ENCODE measurements at places on chromosomes 5 and 9.

GRCh38 chr5:158175934-158176481, 317.1 kb upstream of the CLINT1 start:
- DNase-seq, result no peak

GRCh38 chr9:2602704-2603116, 18.9 kb upstream of the VLDLR start:
- no peak for DNase-seq

GRCh38 chr5:138625134-138625533, 49.9 kb upstream of the HSPA9 start:
- DNase-seq, result no peak

GRCh38 chr5:88092358-88092757, 176.3 kb downstream of the TMEM161B start:
- DNase-seq, result no peak

- DNase-seq, result no peak
Measured at GRCh38 chr5:75384218-75384617, 47.2 kb downstream of the HMGCR start.

- no peak for DNase-seq
Measured at GRCh38 chr5:4563400-4563799, 576.7 kb upstream of the ADAMTS16 start.

DNA sequence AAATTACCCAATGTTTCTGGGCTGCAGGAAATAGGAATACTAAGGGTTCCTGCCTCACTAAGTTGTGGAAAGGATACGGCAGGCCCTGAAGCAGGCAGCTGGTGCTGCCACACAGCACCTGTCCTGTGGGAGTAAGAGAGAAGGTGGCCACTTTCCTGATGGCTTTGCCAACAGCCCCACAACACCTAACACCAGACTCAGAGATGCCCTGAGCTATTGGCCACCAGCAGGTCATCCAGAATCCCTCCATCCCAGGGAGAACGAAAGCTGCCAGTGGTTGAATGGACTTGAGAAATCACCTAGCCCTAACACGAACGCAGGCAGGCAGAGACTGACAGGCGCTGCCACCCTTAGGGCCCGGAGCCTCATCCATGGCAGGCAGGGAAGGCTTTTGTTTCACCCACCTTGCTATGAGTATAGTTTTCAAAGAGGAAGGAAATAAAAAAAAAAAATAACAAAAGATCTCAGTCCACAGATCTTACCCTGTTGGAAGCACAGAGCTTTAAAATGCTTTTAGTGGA, 82.2 kb downstream of the DCP2 start:
- DNase-seq, result no peak

DNA sequence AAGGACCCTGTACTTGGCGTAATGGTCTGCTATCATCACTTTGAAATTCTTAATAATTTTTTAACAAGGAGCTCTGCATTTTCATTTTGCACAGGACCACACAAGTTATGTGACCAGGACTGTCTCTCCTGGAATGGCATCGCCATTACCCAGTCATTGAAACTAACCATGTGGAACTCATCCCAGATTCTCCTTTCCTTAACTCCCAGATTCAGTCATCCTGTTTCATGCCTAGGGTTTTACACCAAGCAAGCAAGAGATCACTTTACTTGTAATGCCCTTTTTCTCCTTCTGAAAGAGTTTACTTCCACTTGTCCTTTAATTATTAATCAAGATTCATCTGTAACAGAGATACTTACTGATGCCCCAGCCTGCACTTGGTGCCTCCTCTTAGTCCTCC, 12.0 kb downstream of the FRMD3 start:
- DNase-seq, result no peak

DNA sequence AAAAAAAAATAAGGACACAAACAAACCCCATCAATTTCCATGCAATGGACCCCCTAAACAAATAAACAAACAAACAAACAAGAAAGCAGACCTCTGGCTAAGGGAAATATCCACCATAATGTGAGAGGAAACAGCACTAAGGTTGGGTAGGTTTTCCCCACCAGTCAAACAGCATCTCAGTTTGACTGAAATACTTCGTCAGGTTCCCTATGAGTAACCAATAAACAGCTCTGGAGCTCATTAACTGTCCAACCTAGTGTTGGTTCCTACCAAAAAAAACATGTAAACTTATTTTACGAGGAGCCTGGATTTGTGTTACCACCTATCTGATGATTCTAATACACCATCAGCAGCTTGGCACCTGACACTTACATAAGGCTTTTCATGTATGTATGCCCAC, 198.5 kb upstream of the TARS1 start:
- DNase-seq, result no peak

GRCh38 chr5:14017904-14018303, 73.4 kb upstream of the DNAH5 start:
- no peak for DNase-seq

DNA sequence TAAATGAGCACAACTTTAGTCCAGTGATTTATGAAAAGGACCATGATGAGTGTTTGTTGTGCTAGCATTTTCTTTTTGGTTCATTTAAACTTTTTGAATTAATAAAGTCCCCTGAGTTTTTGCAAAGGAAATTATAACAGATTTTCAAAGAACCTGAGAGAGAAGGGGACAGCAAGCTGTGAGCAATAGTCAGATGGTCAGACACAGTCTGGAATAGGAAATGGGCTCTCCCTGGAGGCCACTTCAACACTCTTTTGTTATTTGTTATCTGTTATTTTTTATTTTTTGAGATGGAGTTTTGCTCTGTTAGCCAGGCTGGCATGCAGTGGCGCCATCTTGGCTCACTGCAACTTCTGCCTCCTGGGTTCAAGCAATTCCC, 171.1 kb downstream of the ARHGEF28 start:
- DNase-seq, result no peak

DNA sequence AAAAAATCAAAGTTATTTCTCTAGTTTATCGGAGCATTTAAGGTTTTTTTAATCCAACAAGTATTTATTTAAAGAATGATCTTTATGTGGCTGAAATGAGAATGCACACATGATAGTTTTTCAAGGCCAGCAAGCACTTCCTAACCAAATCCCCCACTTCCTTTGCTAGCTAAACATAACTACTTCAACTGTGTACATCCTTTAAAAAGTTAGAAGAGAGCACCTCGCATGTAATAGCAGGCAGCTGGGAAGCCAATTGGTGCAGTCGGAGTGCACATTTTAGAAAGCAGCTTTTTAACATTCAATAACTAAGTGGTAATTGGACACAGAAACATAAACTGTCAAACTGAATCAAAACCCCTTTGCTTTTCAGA, 245.7 kb downstream of the BNC2 start:
- no peak for DNase-seq

GRCh38 chr9:97930972-97931371, 7.0 kb downstream of the HEMGN start:
- DNase-seq, result no peak

GRCh38 chr5:37889612-37890317, 49.9 kb upstream of the GDNF start:
- no peak for DNase-seq

DNA sequence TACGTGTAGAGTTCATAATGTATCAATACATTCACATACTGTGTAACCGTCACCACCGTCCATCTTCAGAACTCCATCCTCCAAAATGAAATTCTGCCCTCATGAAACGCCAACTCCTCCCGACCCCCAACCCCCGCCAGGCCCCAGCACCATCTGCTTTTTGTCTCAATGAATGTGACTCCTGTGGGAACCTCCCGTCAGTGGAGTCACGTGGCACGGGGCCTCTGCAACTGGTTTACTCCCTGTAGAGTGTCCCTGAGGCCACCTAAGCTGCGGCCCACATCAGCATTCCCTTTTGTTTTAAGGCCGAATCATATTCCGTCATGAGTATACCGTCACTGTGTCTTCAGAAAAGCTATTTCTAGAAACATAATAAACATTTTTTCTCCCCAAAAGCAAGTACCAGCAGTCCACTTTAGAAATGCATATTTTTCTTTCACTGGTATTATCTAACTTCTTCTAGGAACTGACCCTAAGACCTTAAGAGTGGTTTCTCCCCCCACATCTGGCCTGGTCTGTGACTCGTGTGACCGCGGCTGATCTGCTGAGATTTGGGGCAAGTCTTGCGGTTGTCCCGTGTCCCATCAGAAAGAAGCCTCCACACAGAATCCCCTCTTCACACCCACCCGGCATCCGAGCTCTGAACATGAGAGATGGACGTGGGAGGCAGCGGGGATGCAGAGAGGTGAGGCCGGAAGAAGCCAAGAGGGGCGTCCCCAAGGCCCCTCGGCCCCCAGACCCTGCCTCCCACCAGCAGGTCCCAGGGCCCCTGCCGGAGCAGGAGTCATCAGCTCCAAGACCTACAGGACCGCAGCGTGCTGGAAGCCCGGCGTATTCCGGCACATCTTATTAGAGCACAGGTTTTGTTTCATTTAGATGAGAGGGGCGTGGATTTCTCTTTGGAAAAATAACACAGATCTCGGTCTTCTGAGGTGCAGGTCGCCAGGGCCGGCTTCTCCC, 38.3 kb downstream of the SLC6A3 start:
- no peak for DNase-seq

DNA sequence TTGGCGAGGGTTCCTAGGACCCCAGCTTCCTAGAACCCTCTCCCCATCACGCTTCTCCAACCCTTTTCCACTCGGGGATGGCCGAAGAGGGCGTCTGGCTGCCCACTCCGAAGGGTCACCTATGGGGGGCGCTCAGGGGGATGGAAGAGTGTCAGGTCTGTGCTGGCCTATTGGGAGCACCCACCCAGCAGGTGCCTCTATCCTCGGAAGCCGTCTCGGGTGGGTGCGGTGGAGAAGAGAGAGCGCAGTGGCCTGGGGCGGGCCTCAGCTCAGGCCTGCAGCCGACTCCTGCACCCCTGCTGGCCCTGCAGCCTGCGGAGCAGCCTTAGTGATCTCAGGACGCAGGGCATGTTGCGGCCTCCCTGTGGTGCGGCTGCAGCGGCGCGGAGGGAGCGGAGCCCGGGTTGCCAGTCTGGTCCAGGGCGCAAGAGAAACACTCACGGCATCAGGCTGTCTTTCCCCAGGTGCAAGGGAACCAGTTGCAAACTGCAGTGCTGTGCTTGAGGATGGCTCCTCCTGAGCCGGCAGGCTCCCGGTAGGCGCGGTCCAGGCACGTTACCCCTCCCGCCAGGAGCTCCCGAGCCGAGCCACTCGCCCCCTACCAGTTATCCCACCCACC, 1.5 kb upstream of the IRX2 start:
- DNase-seq, result no peak

- no peak for DNase-seq
Measured at GRCh38 chr9:4507306-4508130, 17.2 kb downstream of the SLC1A1 start.

GRCh38 chr9:71363286-71363961, 242.0 kb upstream of the TRPM3 start:
- no peak for DNase-seq

- DNase-seq, result no peak
Measured at GRCh38 chr9:131276891-131277286, 579 bp upstream of the FAM78A start.

- peak; percentile 4 for DNase-seq
Measured at GRCh38 chr5:8410618-8411017, 541.7 kb downstream of the MTRR start.

DNA sequence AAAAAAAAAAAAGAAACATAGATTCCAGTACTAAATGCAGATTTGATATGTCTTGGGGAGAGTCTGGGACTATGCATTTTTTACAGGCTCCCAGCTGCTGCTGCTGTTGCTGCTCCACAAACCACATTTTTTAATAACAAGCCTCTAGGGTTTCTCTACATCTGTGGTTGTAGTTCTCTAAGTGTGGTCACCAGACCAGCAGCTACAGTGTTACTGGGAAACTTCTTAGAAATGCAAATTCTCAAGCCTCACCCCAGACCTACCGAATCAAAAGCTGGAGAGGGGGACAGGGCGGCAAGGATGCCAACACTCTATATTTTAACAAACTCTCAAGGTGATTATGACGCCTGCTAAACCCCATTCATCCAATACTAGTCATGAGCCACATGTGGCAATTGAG, 293.4 kb upstream of the PTGER4 start:
- DNase-seq, result no peak

- no peak for DNase-seq
Measured at GRCh38 chr5:81359881-81360280, 34.1 kb downstream of the ACOT12 start.

- DNase-seq, result no peak
Measured at GRCh38 chr9:109616571-109617120, 118.5 kb upstream of the PTPN3 start.

- DNase-seq, result no peak
Measured at GRCh38 chr9:100170085-100170484, 71.0 kb downstream of the INVS start.

GRCh38 chr5:43416803-43417394, 4.7 kb upstream of the CCL28 start:
- no peak for DNase-seq

DNA sequence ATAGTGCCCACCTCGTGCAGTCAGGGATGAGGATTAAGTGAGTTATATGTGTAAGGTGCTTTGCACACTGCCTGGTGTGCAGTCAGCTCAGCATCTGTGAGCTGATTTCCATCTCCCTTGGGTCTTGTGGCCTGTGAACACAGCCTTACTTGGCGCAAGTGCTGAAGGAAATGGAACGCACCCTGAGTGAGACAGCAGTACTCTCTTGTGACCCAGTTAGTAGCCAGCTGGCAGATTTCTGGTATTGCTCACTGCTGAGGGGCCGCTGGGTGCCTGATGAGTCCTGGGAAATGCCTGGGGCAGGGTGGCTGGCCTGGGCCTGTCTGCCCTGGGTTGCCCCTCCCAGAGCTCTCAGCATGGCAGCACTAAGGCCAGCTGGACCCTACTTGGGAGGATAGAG, 90.9 kb upstream of the BOD1 start:
- no peak for DNase-seq

DNA sequence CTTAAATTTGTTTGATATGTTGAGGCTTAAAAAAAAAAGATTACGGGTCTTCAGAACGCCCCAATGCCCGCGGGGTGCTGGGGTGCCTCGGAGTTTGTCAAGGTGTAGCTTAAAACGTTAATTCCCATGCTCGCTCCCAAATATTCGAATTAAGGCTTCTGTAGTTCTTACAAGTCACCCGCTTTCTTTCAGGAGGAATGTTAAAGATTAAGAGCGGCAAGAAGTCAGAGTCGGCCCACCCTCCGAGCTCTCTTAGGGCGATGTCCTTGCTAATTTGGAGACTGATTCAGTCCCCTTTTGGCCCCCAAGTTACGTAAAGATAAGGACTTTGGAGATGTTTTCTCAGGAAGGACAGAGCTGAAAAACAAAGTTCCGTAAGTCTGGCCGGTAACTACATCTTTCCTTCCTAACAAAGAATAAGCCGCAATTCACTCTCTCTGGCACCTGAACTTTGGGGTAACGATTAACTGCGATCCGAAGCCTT, 746 bp upstream of the NPM1 start:
- peak; percentile 68 for DNase-seq

DNA sequence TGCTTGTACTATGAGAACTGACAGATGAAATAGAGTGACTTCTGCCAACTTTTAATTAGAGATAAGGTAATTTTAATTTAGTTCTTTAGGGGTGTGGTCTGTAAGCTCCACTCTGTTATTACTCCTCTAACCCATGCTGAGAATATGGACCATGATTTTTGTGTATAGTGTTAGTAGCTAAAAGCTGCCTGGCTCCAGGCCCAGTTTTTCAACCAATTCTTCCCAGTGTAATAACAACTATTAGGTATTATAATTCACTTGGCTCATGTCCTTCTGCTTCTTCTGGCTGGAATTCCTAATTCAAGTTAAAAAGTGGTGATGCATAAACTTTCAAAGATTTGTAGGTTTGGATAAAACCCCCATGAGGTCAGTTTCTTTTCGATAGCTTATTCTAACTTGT, 216.3 kb downstream of the ISL1 start:
- DNase-seq, result no peak

All from midbrain (tissue), 1 donor.